ENCODE measurements at places on chromosomes 2 and 18.

DNA sequence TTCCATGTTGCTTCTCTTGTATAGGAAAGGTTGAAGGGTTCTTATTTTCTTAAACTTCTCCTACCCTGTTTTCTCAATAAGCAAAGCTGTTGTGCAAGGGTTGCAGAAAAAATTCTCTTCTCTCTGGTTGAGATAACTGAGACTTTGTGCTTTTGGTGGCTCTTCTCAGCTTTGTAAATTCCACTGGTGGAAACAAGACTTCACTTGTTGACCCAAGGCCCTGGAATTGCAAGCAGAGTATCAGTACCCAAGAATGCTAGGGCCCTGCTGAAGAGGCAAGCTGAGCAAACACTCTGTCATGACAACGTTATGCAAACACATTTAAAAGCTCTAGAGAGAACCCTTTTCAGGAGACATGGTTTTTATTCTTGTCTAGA is 294.7 kb upstream of the EPAS1 start:
- ATAC-seq, result no peak

GRCh38 chr18:64380117-64380516 is 231.2 kb upstream of the LINC00305 start:
- ATAC-seq, result no peak

- no peak for ATAC-seq
Observed at GRCh38 chr2:37274359-37274965, 43.0 kb downstream of the NDUFAF7 start.

DNA sequence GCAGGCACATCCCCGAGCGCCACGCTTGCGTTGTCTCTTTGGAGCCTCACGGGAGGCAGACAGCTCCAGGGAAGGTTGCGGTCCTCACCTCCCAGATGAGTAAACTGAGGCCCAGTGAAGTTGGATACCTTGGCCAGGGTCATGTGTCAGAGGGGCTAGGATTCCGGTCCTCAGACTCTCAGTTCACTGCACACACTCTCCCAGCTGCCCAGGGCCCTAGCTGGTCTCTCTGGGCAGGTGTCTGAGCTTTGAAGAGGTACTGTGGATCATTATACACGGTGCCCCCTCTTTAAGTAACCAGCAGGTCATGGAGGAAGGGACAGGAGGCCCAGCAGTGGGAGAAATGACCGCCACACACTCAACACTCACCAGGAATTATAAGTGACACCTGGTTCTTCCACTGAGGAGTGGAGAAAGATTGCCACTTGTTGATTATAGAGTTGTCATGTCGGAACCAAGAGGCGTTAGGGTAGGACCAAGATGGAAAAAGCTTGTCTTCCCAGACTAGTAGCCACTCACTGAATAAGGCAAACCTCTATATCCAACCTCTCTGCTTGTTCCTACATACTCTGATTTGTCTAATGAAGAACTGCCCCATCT is 588 bp downstream of the TMEM214 start:
- ATAC-seq, result no peak

- no peak for ATAC-seq
Observed at GRCh38 chr2:213443921-213444320, 159.7 kb downstream of the SPAG16 start.

DNA sequence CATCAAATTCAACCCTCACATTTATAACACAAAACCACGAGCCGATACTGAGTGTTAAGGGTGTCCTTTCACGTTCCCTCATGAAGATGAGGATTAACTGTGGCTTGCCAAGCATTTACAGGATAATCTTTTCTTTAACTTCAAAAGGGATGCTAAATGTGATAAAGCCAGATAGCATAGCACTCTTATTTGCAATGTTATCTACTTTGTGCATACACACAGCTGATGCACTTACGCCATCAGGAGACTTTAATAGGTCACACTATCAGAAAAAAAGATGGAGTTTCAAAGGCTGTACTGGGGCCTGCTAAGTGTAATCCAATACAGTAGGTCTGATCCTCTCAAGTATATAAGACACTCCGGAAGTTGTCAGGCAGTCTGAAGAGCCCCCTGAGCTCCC is 572.7 kb downstream of the PIK3C3 start:
- ATAC-seq, result no peak

Data from activated CD4-positive, CD25-positive, alpha-beta regulatory T cell treated with anti-CD3 and anti-CD28 coated beads, Interleukin-2, amount 50 U/mL, for 24 hours (primary cell).